ENCODE measurements at places on chromosomes 6 and 20.

GRCh38 chr20:50953821-50954220 lies 4.5 kb downstream of the DPM1 start:
- no peak for DNase-seq

DNA sequence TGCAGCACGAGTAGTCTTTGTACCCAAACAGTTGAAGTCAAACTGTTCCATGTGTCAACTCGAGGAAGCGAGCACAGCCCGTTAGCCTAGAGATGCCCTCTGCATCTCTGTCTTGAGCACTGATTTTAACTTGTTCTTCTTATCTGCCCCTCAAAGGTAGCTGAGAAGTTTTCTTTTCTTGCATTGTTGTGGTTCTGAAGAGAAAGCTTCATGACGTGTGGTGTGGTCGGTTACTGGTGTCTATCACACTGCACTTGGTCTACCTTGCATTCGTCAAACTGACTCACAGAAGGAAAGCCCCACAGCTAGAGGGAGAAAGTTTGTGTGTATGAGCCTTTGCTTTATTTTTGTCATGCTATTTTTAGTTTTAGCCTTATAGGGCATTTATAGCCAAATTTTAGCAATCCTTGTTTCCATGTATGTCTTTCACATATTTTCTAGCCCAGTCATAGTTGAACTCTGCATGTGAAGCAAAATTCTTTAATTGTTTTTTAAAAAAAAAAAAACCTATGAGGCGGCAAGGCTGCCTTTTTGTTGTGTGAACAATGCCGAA lies 115.1 kb downstream of the JAG1 start:
- no peak for DNase-seq

- DNase-seq, result no peak
Observed at GRCh38 chr20:10935658-10936402, 262.0 kb upstream of the JAG1 start.

- DNase-seq, result no peak
Observed at GRCh38 chr20:32031007-32031958, 20.8 kb upstream of the HCK start.

DNA sequence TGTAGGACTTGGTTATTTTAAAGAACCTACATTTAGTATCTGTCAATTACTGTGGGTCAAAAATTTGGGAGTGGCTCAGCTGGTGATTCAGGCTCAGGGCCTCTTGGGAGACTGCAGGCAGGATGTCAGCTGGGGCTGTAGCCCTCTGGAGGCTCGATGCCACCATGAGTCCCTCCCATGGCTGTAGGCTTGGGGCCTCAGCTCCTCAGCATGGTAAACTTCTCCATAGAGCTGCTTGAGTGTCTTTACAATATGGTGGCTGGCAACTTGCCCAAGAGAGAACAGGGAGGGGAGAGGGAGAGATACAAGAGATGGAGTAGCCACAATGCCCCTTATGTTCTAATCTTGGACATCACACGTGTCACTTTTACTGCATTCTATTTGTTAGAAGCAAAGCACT lies 470.4 kb downstream of the CDH26 start:
- DNase-seq, result no peak

GRCh38 chr6:146915671-146916127 lies 288.5 kb upstream of the STXBP5 start:
- DNase-seq, result no peak

DNA sequence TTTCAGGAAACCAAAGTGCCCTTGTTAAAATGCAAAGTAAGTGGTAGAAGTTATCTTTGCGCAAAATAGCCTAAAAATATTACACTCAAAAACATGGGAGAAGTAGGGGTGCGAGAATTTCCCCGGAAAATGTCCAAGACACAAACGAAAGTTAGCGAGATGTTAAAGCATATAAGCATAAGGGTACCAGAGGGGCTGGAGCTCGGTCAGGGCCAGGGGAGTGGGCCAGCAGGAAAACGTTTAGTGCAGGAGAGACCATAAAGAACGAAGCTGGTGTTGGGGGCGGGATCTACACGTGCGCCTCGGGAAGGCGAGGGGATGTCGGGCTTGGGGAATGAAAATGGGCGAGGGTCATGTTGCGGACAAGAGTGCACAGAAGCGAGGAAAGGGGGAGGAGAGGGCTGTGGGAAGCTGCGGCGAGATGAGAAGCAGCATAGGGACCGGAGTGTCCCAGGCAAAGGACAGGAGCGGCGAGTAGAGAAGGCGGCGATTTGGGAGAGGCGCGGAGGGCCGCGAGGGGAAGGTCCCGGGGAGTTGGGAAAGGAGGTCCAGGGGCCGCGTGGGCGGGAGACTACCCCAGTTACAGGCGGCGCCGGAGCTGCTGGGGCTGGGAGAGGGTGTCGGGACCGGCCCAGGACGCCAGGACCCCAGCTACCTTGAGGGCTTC lies 600 bp downstream of the XPO5 start:
- no peak for DNase-seq

DNA sequence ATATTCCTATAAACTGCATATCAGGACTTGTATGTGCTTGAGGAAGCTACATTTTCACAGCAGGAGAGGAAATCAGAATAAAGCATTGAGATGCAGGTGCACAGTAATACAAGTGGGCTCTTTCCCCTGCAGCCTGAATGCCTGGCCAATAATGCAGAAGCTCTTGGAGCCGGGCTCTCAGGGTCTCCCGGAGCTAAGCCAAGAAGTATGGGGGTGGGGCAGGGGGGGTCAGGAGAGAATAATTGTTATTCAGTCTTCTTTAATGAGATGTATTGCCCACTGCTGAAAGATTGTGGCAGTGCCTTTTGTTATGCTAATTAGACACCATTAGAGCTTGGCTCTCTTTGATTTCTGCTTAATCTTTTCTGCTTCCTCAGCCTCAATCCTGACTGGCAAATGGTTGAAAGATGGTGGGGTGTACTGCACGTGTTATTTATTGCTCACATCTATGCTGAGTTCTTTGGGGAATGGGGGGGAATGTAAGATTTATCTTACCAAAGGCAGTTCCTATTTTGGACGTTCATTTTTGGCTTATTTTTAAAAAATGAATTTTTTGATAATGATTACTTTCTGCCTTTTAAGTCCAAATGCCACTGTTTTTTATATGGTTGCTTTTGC lies 407.6 kb upstream of the SOX4 start:
- no peak for DNase-seq

Data from cortex of kidney (tissue), 1 donor.